Naive thymus-derived CD4-positive, alpha-beta T cell (primary cell): ENCODE measurements at places on chromosomes 2 and 18. TPM values are rescaled to one million over a fixed set of nuclear protein-coding genes. Genes with fewer than 3 reads are reported as not detected.

- no peak for DNase-seq
Observed at GRCh38 chr2:237227190-237227589, 141.5 kb downstream of the COPS8 start.

DNA sequence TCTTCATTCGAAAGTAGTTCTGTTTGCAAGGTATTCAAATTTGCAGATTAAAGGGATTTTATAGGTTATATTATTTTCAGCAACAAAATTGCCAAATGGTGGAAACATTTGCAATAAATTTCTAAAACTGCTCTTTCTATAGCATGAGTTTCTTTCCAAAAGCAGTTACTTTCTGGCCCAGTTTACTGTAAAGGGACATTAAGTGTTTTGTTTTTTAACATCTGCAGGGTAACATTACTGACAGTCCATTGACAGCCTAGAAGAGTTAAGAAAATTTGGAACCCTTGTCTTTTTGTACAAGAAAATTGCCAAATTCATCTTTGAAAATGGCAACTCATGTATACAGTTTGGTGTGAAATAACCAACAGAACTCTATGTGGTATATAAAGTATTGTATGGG is 375.1 kb downstream of the SETBP1 start:
- no peak for DNase-seq

DNA sequence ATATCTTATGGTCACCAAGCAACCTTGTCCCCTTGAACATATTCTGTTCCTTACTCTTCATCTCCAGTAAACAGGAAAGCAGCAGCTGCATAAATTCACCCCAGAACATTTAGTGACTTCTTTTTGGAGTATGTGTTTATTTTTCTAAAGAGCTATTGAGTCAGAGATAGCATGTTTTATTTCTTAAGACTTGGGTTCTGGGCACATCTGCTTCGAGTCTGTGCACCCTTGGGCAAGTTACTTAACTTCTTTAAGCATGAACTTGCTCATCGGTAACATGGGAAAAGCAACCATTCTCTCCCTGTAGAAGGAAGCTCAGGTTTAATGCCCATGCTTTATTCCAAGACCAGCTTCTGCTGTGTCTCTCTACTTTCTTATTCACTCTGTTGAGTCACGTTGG is 309.3 kb upstream of the MEX3C start:
- no peak for DNase-seq

GRCh38 chr18:77344786-77345500 is 95.3 kb downstream of the GALR1 start:
- DNase-seq: no peak

- no peak for DNase-seq
Observed at GRCh38 chr18:54433368-54433767, 75.7 kb downstream of the C18orf54 start.

- DNase-seq: no peak
Observed at GRCh38 chr2:212941361-212941760, 210.1 kb downstream of the IKZF2 start.

GRCh38 chr2:45843136-45843535 is 191.7 kb downstream of the PRKCE start:
- DNase-seq: no peak

DNA sequence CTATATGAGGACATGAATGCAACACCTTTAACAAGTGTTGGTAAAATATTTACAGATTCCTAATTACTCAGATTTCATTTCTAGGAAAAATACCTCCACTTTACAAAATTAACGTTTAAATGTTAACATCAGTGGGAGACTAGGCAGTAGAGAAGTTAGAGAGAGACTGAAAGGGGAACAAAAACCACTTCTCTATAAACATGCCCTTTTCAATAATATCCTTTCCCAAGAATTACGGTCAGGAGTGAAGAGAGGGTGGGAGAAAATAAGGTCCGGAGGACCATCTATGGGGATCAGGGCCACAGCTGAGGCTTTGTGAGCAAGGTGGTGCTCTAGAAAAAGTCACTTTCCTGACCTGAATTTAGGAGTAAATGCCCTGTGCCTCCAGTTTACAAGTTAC is 65.3 kb upstream of the WIPF1 start:
- no peak for DNase-seq

DNA sequence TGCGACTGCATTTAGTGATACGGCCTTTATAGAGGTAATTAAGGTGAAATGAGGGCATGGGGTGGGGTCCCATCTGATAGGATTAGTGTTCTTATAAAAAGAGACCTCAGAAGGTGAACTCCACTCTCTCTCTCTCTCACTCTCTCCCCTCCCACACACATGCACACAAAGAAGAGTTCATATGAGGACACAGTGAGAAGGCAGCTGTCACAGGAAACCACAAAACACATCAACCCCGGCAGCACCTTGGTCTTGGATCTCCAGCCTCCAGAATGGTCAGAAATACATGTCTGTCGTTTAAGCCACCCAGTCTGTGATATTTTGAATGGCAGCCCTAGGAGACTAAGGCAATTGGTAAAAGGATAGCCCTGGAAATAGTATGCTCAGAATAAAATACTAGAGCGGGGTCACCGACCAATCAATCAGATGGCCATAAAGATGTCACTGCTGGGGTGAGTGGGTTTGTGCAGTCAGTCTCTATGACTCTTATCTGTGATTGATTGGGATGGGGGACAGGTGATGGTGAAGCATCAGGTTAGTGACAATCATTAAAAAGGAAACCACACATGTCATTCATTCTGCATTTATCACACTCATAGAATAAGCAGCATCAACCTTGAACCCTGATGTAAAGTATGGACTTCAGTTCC is 118.9 kb upstream of the POU3F3 start:
- no peak for DNase-seq

DNA sequence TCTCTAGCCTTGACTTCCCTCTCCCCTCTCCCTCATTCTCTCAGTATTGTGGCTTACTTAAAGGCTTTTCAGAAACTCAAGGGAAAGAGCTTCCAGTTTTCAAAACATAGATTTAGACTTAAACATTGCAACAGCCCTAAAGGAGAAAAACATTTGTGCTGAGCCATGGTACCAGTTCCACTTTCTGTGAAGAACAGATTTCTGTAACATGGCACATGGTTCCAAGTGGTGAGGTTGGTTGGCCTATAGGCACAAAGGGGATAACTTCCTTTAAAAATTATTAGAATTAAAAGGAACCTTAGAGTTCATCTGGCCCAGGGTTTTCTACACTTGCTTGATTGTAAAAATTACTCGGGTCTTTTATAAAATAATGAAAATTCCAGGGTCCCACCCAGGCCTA is 138.6 kb upstream of the CDCA7 start:
- DNase-seq: no peak

GRCh38 chr2:235701206-235701981 is 207.6 kb downstream of the AGAP1 start:
- DNase-seq: no peak

GRCh38 chr18:31566576-31567306 is 24.9 kb upstream of the TTR start:
- DNase-seq: no peak

DNA sequence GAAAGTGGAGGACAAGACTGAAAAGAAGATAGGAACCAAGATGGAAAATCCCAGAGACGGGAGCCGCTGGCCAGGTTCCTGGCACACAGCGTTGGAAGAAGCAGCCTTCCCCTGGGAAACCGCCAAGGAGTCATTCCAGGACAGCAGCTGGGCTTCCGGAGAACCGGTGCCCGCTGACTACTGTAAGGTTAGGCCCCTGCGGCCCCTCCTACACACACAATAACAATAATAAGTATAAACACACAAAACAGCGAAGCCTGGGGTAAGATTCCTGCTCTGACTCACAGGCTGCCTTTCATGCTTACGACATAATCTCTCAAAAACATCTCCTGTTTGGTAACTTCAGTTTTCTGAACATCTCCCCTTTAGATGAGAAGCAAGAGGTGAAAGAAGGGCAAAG is 28.1 kb upstream of the MYCN start:
- no peak for DNase-seq

- no peak for DNase-seq
Observed at GRCh38 chr18:35620765-35621164, 39.2 kb downstream of the GALNT1 start.

GRCh38 chr2:226531061-226531810 is 268.4 kb downstream of the IRS1 start:
- DNase-seq: no peak

DNA sequence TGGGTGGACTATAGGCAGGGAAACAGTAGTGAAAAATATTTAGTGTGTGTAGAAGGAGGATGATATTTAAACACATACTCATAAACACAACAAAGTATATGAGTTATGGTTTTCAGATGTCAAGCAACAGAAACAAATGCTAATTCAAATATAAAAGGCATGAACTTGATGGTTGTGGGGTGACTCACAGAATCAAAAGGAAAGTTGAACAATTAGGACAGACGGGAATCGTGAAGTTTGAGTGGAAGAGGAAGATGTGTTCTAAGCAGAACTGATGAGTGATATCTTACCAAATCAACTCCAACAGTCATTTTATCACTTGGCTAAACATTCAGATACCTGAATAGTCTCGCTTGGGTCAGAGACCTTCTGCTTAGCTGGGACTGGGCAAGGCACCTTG is 53.6 kb upstream of the ITGA6 start:
- DNase-seq: no peak

DNA sequence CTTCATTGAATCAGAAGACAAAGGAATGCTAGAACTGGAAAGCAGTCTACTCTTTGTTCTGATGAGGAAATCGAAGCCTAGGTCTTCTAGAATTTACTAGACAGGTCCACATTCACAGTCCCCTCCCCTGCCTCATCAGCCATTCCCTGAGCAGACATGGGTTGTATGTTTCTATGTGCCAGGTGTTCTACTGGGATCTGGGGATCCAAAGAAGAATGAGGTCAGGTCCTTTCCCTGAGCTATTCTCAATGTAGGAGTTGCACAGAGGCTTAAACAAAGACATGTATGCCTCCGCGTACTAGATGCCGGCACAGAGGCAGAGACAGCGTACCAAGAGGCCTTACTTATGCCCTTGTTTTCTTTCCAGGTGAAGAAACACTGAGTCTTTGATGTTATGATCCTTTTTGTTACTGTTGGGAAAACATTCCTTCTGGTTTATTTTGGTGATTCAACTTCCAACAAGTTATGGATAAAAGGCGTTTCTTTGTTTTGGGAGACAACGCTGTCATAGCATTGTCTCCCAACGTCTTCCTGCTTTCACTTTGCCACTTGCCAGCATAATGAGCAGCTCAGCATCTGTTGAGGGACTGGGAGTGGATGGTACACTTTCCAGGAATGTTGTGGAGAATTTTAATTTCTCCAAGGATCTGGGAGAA is 174.4 kb downstream of the ALPK2 start:
- no peak for DNase-seq

GRCh38 chr2:220147161-220148038 is 520.0 kb downstream of the SLC4A3 start:
- no peak for DNase-seq

DNA sequence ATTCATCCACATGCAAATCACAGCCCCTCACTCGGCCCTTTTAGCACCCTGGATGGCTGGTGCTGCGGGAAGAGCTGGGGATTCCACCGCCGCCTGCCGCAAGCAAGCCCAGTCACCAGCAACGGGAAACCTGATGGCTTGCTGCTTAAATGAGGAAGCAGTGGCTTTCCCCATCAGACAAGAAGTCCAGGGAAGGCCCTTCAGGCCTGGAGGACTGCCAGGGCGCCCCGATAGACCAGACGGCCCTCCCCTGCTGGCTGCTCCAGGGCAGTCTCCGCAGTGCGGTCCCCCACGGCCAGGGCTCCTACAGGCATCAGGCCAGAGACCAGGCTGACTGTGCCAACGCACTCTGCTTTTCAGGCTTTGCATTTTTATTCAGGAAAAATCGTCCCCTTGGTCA is 439.1 kb downstream of the EIPR1 start:
- no peak for DNase-seq

GRCh38 chr2:121664713-121665112 is 15.5 kb upstream of the CLASP1 start:
- no peak for DNase-seq

DNA sequence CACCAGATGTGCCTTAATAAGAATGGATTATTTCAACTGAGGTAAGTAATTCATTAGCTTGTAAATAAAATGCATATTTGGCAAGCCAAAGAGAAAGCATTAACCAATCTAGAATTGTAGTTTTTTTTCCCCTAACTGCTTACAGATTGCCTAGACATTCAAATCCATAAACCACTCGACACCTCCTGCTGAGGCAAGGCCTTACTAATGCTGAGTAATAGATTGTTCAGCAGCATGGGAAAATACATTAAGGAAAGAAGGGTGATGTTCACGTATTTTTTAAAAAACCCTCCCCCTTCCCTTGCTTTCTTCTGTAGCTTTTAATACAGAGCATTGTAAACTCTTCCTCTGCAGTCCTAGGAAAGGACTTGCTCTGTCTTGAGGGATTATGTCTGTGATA is 17.0 kb upstream of the LINC00305 start:
- DNase-seq: no peak

GRCh38 chr2:31082002-31082401 is 56.2 kb downstream of the GALNT14 start:
- no peak for DNase-seq

GRCh38 chr2:109069331-109070194 is 59.4 kb upstream of the SH3RF3 start:
- DNase-seq: no peak

DNA sequence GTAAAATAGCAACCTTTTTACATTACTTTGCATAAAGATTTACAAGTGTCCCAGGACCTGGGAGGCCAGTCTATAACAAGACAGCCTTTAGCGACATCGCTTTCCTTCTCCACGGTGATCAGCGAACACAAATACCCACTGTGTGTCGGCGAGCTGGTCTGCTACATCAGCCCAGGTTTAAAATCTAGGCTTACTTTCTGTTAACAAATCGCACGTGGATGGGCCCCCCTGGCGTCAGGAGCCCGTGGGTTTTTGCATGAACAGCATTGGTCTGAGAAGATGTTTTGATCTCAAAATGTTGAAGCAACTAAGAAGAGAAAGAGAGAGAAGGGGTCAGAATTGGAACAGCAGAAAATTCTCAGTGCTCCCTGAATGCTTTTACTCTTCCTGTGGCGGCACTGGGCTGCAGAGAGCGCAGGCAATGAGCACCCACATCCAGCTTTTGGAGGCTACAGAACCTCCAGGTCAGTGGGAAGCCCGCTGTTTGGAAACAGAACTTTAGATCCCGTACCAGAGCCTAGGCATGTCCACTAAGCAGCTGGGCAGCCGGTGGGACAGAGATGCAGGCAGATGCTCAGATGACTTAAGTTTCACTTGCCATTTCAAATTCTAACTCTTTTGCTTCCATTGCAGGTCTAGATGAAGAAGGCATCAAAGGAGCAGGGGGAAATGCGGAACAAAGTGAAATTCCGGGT is 32.9 kb downstream of the CYP27C1 start:
- no peak for DNase-seq

DNA sequence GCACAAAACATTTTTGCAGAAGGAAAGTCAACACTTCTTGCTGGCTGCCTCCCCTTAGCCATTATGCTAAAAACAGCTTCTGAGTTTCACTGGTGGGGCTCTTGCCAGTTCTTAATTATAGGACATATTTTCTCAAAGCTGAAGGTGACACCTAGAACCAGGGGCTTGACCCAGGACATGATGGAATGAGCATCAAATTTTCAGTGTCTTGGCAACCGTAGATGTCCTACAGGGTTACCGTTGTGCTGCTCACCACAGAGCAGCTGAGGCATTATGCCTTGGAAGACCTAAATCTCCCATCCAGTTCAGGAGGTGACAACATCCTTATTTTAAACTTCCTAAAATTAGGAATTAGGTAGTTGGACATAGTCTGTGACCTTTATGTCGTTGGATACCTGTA is 46.7 kb downstream of the TMEM185B start:
- no peak for DNase-seq

The KIAA2012 gene
- not detected for total RNA-seq

The RPRM gene
- total RNA-seq: 0.24 TPM

The SERPINB13 gene
- total RNA-seq: not detected

The PAIP2B gene
- 1.1 and 1.3 TPM in 2 replicates for total RNA-seq

The IL1B gene
- 1.1 TPM for total RNA-seq

The SRD5A2 gene
- total RNA-seq: not detected

The ZNF519 gene
- 15.0 TPM for total RNA-seq

The TACR1 gene
- total RNA-seq: not detected in 2 replicates

The SUMO1 gene
- total RNA-seq: 56.8 TPM

The IL1R1 gene
- 0.17 and 0.41 TPM in 2 replicates for total RNA-seq
